HL-60 (cell line): ENCODE measurements at places on chromosomes 4 and X.
A peak's percentile ranks its signal among the peaks of the same experiment; 100 is the strongest.

DNA sequence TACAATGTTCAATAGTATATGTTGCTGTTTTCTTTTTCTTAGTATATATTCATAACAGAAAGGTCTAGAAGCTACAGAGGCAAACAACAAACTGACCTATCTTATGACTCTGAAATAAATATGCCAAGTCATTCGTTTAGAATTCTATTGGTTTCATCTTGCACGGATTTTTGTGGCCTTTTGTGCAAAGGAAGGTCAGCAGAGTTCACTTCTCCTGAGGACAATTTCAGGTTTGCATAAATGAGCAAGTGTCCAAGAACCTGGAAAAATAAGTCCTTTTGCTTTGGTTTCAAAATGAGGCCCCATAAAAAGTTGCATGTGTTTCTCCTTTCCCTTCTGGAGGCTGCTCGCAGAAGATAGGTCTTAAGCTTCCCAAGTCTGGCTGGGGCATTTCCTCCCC lies 156.9 kb downstream of the APBB2 start:
- no peak for DNase-seq

DNA sequence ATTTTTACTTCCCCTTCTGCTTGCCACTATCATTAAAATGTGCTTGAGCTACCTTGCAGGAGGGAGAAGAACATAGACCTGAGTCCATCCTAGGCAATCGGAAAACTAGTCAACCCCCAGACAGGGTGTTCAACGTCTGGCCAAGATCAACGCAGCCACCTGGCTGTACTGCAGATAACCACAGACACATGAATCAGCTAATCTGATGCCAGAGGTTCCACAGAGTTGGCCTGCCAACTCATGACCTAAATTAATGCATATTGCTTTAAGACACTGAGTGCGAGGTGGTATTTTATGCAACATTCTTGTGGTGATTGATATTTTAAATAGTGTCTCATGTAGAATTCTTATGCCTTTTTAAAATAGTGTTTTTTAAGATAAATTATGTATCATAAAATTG lies 1283.8 kb upstream of the PABPC4L start:
- DNase-seq = no peak

- DNase-seq = peak; percentile 44
Measured at GRCh38 chr4:80138551-80139538, 58.5 kb upstream of the PRDM8 start.

DNA sequence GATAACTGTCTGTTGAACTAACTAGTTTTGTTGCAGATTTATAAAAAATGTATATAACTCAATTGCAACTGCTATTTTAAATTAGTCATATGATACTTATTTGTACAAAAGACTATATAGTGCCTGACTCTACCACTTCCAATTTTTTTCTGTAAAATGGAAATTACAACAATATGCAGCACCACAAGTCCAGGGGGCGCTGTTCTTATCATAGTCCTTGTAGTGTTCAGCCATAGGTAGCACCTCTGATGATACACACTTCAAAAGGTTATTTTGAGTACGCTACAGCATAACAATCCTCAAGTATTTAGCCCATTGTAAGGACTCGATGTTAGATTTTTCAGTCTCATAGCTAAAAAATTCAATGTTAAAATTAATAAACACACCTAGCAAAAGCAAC lies 174.9 kb downstream of the CORIN start:
- no peak for DNase-seq

DNA sequence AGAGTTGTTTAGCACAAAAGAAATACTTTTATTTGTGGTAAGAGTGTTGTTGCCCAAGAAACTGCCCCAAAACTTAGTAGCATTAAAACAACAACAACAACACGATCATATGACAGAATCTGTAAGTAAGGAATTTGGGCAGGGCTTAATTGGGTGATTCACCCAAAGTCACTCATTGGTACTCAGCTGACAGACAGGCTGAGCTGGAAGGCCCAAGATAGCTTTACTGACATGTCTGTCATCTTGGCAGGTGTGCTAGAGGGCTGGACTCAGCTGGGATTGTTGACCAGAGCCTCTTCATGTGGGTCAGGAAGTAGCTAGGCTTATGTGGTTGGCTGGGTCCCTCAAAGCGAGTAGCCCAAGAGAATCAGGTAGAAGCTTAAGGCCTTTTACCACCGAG lies 52.3 kb downstream of the KIAA0232 start:
- DNase-seq = no peak

DNA sequence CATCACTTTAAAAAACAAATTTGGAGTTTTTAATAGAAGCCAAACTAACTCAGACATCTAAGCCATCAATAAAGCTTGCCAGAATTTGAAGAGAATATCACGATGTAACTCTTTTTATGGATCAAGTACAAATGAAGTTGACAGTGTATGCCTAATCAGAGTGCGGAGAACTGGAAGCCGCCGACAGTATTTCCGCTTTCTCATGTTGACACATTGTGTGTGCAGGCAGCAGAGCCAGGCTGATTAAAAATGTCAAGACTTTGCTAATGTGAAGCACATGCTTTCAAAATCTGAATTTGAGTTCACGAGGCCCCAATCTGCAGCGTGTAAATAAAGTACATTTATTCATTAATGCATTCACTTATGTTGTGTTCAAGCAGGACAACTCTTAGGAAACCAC lies 161.2 kb downstream of the TENM3 start:
- DNase-seq = no peak

- DNase-seq = peak; percentile 2
Measured at GRCh38 chr4:180150818-180151217, 2092.4 kb upstream of the TENM3 start.

GRCh38 chr4:62226082-62226481 lies 1026.0 kb downstream of the ADGRL3 start:
- DNase-seq = no peak
